ENCODE measurements at places on chromosomes 16 and 17.

- DNase-seq: no peak
Measured at GRCh38 chr17:47243737-47244598, 9.7 kb upstream of the ITGB3 start.

DNA sequence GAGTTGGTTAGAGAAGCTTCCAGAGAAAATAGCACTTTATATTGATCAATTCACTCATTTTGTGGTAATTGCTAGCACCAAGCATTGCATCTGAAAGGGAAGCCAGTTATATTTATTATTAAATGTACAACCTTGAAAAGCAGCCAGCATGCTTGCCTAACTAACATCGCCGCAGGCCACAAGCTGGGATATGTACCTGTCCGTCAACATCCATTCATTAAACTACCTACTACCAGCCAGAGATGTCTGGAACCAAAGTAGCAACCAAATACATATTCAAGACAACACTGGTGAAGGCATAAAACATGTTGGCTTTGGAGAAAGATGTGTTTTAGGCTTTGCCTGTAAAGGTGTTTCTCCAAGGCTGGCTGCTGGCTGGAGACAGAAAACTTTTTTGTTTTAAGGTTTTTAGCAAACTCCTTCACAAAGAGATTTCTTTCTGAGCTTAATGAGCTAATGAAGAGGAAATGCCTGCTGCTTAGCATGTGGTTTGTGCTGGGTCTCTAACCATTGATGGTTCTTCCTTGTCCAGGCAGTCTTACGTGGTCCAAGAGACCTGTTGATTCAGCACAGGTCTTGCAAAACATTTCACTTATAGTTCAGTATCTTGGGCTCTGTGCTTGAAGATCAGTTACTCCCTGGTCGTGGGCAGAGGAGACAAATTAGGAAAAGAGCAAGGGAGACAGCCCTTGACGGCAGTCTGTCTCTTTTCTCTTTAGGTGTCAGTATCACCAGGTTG, 3.1 kb downstream of the ITPRIPL2 start:
- no peak for DNase-seq

- DNase-seq: no peak
Measured at GRCh38 chr17:11545696-11546095, 52.6 kb upstream of the DNAH9 start.

GRCh38 chr17:54451051-54451450, 449.6 kb upstream of the TOM1L1 start:
- DNase-seq: no peak

Measured in forelimb muscle (tissue), 1 donor.